ENCODE measurements at places on chromosomes 16 and 17.

- no peak for DNase-seq
Measured at GRCh38 chr16:165539-166374, at the start of gene HBM. Gene HBM, plus strand, starts transcription at chr16:165978. Its CDS starts 20 bp downstream, at chr16:165998.

GRCh38 chr16:57131351-57131970, 39.1 kb downstream of the CPNE2 start:
- no peak for DNase-seq

GRCh38 chr17:33941744-33942143, 313.3 kb upstream of the CCL2 start:
- DNase-seq, result no peak

GRCh38 chr17:47316311-47316710, 7.4 kb upstream of the EFCAB13 start:
- no peak for DNase-seq

DNA sequence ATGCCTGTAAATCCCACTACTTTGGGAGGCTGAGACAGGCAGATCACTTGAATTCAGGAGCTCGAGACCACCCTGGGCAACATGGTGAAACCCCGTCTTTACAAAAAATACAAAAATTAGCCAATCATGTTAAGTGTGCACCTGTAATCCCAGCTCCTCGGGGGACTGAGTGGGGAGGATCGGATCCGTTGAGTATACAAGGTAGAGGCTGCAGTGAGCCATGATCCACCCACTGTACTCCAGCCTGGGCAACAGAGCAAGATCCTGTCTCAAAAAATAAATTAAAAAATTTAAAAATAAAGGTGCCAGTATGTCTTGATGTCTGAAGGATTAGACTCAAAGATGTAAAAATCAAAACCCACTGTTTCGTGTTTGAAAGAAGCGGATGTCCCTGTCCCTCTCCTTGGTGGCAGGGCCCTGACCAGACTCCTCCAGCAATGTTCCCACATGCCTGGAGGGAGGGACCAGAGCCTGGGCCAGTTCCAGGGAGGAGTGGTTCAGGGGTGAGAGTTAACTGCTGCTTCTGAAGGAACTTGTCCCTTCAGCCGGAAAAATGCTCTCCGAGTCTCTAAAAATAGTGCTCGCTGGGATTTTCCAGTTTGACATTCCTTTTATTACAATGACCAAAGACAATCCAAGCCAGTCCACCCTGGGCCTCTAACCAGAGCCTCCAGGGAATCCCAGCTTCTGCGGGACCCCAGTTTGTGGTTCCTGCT, 9.4 kb upstream of the CMTM4 start:
- DNase-seq, result no peak

GRCh38 chr17:36808180-36808661, 129.1 kb upstream of the LHX1 start:
- no peak for DNase-seq

DNA sequence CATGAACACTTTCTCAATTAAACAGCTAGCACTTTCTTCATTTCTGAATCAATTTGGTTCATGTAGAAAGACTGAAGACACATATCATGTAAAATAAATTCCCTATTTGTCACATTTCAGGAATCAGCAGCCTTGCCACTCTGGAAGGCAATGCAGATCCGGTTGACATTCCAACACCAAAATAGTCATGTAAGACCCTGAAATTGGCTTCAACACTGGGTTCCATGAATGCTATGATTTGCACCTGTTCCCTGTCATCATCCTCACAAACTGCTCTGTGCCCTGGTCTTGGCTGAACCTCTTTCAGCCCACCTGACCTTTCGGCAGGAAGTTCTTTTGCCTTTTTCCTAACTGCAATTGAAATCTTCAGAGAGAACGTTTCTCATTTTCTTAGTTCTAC, 156.9 kb downstream of the CDH8 start:
- no peak for DNase-seq

GRCh38 chr16:2511128-2511800, 2.5 kb upstream of the ATP6V0C start:
- DNase-seq, result no peak

- no peak for DNase-seq
Measured at GRCh38 chr16:10521681-10522274, 58.6 kb downstream of the EMP2 start.

DNA sequence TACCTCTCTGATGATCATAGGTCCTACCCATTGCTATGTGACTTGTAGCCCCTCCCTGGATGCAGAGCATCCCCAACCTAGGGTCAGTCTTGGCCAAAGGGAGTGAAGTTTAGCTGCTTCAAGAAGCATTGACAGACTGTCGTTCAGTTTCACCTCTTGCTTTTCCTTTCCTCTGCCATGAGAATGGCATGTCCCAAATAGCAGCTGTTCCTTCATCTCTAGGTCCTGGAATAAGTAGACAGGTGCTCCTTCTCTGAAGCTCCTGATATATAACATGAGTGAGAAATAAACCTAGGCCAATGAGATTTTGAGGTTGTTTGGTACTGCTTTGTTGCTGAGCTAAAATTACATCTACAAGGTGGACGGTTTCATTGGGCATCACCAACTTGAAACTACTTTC, 204.5 kb upstream of the CACNG5 start:
- DNase-seq, result no peak

DNA sequence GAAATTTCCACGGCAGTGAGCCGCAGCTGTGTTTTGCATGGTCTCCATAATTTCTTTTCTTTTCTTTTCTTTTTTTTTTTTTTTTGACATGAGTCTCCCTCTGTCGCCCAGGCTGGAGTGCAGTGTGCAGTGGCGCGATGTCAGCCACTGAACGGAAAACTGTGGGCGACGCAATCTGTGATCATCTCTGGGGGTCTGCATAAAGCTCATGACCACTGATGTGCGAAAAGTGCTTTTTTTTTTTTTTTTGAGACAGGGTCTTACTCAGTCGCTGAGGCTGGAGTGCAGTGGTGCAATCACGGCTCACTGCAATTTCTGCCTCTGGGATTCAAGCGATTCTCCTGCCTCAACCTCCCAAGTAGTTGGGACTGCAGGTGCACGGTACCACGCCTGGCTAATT, 117.6 kb downstream of the ABCC6 start:
- DNase-seq, result no peak

DNA sequence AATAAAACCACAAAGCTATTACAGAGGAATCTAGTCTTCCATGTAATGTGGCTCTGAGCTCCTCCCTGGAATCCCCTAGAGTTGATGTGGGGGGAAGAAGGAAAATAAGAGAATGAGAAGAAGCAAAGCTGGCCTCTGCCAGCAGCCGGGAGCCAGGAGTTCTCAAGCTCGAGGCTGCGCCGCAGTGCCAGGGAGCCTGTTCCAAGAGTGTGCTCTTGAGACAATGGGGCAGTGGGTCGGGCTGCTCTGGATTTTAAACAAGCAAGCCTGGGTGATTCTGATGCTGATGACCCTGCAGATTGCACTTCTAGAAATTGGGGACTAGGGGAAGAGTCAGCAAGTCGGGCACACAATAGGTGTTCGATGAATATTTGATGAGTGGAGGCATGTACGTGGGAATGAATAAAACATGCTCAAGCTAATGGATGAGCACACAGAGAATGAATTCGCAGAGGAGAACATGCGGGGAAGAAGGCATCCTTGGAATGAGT, 119.9 kb downstream of the CMIP start:
- DNase-seq, result no peak

- peak; percentile 74 for DNase-seq
Measured at GRCh38 chr17:8954339-8954738, 11.2 kb downstream of the PIK3R5 start.

DNA sequence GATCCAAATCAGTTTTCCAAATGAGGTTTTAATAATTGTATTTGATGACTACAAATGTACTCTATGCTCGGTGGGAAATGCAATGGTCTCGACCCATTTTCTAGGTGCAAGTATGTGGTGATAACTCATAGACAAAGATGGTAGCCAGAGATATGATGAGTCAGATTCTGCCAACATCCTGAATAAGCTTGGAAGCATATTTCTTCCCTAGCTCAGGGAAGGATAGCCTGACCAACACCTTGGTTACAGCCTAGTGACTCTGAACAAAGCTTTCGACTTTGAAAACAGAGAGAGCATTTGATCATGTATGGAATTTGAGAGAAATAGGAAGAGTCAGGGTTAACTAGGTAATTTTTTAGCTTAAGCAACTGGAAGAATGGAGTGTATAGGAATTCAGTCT, 128.3 kb upstream of the MYOCD start:
- no peak for DNase-seq

DNA sequence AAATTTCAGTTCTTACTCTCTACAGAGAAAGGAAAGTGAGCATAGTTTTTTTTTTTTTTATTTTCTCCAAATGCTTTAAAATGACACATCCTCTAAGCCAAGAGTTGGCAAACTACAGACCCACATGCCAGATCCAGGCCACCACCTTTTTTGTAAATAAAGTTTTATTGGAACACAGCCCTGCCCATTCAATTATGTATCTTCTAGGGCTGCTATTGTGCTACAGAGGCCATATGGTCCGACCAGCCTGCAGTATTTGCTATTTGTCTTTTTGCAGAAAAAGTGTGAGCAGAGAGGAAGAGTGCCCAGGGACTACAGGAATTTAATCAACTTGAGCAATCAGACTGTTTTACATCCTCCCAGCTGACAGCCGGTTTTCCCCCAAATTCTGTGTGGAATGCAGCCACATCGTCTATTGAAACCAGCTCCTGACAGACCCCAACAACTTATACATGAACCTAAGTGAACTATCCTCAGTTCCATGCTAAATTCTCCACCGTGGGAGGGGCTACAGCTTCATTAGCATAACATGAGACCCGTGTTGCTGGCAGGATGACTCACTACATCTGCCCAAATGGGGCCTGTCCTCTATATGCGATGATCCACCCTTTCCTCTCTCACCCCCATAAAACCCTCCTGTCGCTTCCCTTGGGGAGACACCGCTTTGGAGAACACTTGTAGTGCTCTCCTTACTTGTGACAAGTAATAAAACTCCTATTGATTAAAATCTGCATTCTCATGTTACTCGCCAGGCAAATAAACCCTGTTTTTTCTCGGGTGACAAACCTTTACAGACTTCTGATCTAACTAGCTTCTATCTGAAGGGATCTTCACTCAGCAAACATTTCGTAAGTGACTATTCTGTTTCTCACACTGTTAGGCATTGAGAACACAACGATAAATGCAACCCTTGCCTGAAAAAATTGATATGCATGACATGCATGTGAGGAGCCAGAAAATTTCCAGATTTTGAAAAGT, 149.4 kb upstream of the HS3ST3A1 start:
- no peak for DNase-seq
